Activated CD4-positive, alpha-beta T cell treated with anti-CD3 and anti-CD28 coated beads for 24 hours (primary cell): ENCODE measurements at places on chromosomes 2 and 18.

GRCh38 chr2:25740810-25741381, 67.5 kb upstream of the DTNB start:
- DNase-seq: no peak

GRCh38 chr2:194739217-194739616, 917.8 kb upstream of the SLC39A10 start:
- DNase-seq: no peak

DNA sequence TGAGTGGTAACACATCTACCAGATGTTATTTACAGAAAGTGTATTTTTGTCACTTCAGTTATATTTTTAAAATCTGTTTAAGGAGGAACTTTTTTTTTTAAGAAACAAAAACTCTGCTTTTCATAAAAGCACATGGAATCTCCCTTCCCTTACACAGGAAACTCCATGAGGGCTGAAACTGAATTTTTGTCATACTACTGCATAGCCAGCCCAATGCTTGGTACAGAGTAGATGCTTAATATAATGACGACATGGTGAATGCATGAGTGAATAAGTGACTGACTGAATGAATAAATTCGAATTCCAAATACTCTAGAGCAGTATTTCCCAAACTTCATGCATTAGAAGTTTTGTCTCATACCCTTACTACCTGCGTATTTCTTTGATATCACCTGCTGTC, 86.5 kb downstream of the ROCK2 start:
- DNase-seq: no peak

DNA sequence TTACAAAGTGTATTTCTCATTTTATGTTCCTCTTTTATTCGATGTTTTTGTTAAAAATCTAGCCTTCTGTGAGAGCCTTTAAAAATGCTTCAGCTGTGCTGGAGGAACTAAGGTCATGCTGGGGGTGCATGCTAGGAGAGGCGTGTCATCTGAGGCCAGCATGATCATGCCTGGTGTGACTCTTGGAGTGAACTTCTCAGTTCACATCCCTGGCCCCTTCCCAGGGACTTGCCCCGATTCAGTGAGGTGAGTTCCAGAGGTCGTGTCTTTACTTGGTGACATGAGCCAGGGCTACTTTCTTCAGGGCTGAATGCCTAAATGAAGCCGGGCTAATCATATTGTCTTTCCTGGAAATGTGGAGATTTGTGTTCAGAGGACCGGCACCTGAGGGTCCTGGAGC, 264.9 kb downstream of the MREG start:
- no peak for DNase-seq

- no peak for DNase-seq
Measured at GRCh38 chr2:41930807-41931566, 116.8 kb upstream of the PKDCC start.

DNA sequence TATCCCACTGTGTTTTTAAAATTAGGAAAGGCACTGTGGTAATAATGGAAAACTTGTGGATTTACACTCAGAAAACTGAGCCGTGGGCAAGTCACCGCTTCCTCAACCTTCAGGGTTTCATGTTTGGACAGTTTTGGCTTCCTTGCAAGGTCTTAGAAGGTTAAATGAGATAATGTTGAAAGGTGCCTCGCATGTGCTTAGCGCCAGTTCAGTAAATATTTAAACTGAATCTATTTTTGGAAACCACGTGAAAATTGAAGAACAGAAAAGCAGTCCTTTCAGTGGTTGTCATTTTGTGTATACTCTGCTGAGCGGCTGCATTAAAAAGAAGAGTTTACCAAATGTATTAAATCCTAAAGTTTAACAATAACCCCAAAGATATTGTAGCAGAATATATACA, 15.2 kb upstream of the AGAP1 start:
- DNase-seq: no peak

DNA sequence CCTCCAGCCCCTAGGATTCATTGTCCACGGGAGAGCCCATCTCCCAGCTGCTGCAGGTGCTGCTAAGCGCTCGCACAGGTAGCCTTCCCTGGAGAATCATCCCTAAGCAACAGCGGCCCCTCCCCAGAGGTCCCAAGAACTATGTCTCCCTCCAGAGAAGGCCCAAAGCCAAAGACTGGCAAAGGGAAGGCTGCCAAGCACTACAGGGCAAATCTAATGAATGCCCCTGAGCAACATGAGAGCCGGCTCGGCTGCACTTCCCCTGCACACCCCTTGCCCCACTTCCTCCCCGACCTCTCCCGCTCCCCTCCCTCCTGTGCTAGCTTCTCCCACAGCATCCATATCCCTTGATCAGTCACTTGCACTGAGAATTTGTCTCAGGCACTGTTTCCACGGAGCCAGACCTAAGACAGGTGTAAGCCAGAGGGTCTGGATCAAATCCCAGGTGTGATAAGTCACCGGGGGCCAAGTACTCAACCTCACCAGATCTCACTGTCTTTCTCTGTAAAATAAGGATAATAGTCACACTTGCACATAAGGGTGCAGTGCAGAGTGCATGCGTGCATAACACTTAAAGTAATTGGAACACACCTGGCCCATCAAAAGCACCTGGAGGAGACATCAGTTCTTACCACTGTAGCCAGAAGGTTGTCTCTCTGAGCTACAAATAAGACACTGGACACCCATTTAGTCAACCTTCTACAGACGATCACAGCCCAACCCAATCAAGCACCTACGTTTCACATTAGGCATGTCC, 20.1 kb upstream of the COL6A3 start:
- DNase-seq: no peak

DNA sequence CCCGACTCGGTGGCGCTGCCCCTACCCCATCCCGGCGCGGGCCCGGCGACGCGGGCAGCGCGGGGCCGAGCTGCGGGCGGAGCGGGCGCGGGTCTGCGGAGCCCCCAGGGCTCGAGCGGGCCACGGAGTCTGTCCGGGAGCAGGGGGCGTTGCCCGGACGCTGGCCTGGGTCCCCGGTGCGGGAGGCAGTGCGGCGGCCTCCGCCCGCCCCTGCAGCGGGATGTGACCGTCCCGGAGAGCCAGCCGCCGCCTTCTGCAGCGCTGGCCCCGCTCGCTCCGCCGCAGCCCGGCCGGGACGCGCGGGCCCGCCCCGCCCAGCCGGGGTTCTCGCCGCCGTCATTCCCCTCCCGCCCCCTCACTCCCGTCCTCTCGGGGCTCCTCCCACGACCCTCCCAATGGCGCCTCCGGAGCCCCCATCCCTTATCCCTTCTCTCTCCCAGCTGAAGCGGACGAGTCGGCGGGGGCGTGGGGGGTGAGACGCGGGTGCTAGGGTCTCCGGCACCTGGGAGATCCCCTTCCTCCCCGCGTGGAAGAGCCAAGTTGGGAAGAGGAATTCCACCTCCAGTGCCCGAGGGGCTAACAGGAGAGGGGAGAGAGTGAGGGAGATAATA, at the start of gene FNDC4:
Gene FNDC4, minus strand, starts transcription at position 257 of the 611 bp plus-strand sequence. CDS start 521 bp downstream, outside the sequence.
- no peak for DNase-seq

DNA sequence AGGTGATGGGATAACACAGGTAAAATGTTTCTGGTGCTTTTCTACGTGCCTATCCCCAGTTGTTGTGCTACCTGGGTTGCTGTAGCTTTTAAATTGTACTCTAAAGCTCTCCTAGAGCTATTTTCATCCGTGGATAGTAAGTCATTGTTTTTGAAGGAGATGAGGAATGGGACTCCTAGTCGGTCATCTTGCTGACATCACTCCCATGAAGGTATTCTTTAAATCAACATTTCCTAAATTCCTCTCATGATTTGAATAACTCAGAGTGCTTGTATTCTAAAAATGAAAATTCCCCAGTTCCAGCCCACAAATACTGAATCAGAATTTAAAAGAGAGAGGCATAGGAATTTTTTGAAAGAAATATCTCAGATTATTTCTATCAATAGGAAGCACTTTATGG, 44.3 kb downstream of the CCDC148 start:
- DNase-seq: no peak

GRCh38 chr18:48605408-48605845, 66.6 kb downstream of the CTIF start:
- DNase-seq: no peak

DNA sequence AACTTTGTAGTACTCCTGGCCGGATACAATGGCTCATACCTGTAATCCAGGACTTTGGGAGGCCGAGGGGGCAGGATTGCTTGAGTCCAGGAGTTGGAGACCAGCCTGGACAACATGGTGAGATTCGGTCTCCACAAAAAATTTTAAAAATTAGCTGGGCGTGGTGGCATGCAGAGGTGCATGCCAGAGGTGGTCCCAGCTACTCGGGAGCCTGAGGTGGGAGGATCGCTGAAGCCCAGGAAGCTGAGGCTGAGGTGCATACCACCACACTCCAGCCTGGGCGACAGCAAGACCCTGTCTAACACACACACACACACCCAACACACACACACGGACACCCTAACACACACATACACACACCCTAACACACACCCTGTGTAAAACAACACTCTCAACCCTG, 55.6 kb downstream of the HDAC4 start:
- no peak for DNase-seq

DNA sequence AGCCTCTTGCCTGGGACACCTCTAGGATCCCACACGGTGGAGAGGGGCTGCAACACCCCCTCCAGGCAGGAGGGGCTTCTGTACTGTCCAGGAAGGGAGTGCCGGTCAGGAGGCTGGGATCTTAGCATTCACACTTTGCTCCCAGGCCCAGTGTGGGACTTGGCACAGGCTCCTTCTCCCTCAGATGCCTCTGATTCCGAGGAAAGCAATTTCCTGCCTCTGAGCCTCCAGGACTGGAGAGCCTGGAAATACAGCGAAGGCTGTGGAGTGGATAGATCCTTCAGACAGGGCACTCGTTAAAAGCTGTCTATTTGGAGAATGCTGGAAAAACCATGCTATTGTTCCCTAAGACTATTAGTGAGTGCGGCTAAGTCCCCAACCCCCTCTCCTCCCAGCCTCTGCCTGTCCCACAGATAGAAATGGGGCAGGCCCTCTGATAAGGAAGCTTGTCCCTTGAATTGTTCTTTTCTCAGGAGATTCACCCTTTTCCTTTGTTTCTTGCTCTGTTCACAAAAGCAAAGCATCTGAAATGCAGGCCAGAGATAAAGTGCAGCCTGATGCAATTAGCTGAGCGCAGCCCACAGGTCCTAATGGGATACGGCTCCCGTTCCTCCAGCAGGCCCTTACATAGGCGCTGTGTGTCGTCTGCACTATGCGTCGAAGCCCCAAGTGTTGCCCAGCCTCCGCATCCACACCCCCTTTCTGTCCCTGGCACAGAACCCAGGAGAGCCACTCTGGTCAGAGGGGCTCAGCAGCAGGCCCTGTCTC, 252.2 kb downstream of the KLHL29 start:
- DNase-seq: no peak

GRCh38 chr2:45052388-45052928, 43.2 kb upstream of the SIX2 start:
- no peak for DNase-seq

- DNase-seq: no peak
Measured at GRCh38 chr2:189444322-189444721, 3.0 kb downstream of the WDR75 start.

- DNase-seq: no peak
Measured at GRCh38 chr18:9516437-9517064, 41.2 kb downstream of the RALBP1 start.

DNA sequence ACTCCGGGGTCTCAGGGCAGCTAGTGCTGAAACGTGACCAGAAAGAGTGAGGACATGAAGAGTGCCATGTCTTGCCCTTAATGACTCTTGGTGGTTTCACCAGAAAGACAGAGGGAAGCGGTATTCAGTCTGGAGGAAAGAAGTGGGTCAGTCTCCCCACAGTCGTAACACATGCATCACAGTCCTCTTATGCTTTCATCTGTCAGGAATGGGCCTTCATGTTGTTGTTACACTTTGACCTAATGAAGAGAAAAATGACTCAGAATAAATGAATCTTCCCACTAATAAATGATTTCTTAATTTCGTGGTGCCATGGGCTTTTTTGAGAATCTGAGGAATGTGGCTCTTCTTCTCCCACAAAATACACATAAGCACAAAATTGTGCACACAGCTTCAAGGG, 103.2 kb downstream of the SLC8A1 start:
- DNase-seq: no peak

DNA sequence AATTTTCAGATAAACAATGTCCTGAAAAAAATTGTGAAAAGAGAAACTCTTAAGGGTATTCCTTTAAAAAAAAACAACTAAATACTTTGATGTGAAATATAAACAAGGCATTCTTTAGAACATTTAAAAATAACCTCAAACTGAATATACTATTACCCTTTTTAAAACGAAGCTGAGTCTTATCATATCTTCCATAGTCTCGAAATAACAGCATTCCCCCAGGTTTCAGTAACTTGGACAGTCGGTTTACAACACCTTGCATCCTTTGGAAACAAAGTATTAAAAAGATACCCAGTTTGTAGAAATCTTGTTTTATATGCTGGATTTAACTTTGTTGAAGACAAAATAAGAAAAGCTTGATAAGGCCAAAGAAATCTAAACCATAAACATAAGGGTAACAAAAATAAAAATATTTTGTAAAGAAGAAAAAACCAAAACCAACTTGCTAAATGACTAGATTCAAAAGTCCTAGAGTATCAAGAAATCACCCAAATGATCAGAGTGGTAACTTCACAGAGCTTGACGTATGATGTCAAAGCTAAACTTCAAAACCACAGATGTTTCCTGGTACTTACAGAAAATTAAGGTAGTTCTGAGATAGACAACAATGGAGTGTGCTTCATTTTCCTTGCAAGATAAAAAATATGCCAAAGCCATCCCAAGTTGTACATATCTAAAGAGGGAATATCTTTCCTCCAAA, 107.8 kb downstream of the METTL8 start:
- no peak for DNase-seq

GRCh38 chr2:186590350-186590758, 498 bp downstream of the ITGAV start:
- no peak for DNase-seq

GRCh38 chr2:142991295-142991694, 113.8 kb downstream of the KYNU start:
- DNase-seq: no peak

- no peak for DNase-seq
Measured at GRCh38 chr2:1829796-1830195, 85.5 kb upstream of the PXDN start.

- DNase-seq: no peak
Measured at GRCh38 chr2:61626827-61627226, 88.7 kb upstream of the XPO1 start.

- no peak for DNase-seq
Measured at GRCh38 chr2:40276076-40276475, 175.8 kb downstream of the SLC8A1 start.

DNA sequence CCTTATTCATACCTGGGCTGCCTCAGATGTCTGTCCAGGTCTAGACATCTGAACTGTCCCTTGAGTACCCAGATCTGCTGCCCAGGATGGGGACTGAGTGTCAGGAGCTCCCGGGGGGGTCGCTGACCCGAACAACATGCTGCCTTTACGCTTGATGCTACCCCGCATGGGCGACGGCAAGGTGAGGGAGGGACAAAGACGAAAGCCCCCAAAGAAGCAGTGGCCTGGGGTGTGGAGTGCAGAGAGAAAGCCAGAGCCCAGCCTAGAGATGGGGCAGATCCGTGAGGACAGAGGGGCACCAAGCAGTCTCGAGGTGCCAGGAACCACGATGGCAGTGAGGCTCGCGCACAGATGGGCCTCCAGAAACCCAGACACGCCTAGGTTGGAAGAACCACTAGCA, 234.7 kb downstream of the ATAD2B start:
- DNase-seq: no peak
